ENCODE measurements at places on chromosomes 3 and 15. TPM values are rescaled to one million over a fixed set of nuclear protein-coding genes. Genes with fewer than 3 reads are reported as not detected.

- no peak for DNase-seq
Measured at GRCh38 chr3:36561601-36562000, 181.3 kb downstream of the STAC start.

Gene GPX1
- 80.3 TPM for total RNA-seq

DNA sequence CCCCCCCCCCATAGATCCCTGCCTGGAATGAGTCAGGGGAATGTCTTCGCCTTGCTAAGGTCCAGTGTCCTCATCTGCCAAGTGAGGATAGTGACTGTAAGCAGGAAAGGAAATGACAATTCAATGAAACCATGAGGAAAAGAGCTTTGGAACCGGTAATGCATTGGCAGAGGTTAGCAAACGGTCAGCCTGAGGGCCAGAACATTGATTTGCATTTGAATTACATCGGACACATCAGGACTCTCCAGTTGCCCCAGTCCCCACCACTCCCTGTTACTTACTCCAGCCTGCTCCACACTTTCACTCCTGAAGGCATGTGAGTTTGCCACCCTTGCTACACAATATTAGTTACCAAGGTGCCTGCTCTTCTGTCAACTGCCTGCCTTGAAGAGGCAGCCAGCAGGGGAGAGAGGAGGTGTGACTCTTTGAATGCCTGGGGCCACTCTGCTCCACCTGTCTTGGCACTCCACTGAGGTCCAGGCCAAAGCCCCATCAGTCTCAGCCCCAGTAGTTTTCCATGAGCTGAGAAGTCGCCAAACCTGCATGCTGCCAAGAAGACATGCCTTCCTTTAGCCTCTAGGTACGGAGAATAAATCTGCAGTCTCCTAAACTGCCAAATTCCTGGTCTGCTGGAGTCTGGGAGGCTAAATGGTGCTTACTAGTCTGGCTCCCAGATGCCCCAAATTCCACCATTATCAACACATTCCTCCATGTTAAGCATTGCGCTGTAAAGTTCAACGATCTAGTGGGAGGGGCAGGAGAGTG, 191.7 kb upstream of the TLE3 start:
- no peak for DNase-seq

GRCh38 chr3:120033596-120033995, 60.7 kb downstream of the GSK3B start:
- no peak for DNase-seq

Gene SLC12A1
- total RNA-seq, result 1.6 TPM

DNA sequence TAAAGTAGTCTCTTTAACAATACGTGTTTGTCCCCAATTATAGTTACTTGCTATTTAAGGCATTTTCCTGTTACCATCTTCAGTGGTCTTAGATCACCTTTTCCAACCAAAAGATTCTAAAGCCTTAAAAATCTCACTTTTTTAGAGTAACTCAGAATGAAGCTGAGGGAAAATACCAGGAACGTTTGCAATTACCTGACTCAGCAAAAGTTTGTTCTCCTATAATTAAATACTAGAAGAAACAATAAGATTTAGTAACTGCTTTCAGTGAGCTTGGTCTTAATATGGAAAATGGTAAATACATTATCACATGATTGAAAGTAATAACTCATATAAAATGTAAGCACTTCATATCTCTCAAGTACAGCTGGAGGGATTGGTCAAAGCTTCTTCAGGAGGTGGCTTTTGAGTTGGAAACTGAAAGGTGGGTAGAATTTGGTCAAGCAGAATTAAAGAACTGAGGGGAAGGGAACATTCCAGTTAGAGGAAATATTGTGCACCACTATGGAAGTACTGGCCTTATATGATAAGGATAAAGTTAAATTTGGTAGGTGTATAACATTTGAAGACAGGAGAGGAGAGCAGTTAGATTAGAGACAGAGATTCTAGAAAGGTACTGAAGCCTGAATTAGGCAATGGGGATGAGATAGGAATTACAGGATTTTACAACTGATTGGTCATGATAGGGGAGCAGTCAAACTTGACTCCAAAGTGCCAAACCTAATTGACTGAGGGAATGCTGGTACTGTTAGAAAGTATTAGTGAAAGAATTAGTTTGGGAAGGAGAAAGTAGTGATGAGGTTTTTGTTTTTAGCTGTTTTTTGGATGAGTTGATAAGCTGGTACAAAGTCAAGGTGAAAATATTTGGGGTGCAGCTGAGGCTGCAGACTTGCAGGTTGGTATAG, 21.9 kb downstream of the TSC22D2 start:
- DNase-seq, result no peak

Gene SLC28A2
- not detected for total RNA-seq

GRCh38 chr15:74377831-74378766, 10.7 kb upstream of the CYP11A1 start:
- DNase-seq, result no peak

GRCh38 chr3:49470714-49471420, 800 bp downstream of the DAG1 start:
- no peak for DNase-seq

DNA sequence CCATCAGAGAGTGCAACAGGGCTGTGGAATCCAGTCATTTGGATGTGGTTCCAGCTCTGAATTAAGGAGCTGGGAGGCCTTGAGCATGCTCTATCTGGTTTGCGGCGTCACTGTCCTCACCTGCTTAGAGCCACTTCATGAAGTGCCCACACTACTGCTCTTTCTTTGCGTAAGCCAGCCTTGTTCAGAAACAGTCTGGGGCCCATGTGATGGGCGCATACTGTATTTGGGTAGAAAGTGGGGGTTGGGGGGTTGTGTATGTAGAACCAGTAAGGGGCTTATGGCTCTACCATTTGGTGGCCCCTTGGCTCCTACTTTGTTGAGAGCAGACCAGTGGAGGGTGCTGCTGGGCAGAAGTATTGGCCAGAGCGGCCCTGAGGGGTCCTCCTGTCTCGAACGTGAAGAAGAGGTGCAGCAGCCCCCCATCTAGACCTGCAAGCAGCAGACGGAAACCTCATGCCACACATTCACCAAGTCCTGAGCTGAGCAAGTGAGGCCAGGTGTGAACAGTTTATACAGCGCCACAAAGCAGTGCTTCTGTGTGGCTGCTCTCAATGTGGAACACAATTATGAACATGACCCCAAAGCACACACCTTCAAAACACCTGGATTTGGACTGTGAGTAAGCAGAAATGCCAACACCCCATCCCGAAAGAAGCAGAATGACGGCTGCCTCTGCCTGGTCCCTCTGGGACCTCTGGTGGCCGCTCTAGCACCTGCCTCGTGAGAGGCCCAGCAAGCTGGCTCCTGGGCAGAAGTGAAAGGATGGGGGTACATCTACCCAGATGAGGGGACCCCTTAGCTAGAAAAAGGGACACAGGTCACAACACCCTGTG, 26.6 kb downstream of the SRPRB start:
- no peak for DNase-seq

GRCh38 chr3:136193278-136194054, 2.7 kb downstream of the MSL2 start:
- no peak for DNase-seq

Gene DLEC1
- total RNA-seq, result 0.41 TPM

DNA sequence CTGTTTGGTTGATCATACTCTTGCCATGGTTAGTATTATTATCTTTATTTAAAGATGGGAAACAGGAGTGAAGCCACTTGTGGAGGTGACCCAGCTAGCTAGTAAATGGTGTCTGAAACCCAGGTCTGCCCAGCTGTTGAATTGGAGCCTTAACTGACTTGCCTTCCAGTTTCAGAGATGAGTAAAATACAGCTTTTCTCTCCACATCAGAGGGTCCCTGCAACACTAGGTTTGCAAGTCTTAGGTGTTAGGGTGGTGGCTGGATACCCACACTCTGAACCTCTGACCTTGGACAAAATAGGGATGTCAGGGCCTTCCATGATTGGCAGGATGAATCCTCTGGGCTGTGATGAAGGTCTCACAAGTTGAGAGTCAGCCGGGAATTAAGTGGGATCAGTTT, 4.1 kb downstream of the FLNB start:
- DNase-seq, result no peak

DNA sequence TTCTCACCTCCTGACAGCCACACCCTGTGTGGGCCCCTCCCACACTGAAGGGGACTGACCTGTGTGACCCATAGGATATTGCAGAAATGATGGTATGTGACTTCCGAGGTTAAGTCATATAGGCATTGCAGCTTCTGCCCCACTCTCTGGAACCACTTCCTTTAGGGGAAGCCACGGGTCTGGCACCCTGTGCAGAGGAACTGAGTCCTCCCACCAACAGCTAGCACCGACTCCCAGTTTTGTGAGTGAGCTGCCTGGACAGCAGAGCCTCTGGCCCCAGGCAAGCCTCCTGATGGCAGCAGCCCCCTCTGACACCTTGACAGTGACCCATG, 24.6 kb upstream of the SLC6A6 start:
- no peak for DNase-seq

Gene SCG5
- 136 TPM for total RNA-seq

Gene CCDC80
- 2.9 TPM for total RNA-seq

DNA sequence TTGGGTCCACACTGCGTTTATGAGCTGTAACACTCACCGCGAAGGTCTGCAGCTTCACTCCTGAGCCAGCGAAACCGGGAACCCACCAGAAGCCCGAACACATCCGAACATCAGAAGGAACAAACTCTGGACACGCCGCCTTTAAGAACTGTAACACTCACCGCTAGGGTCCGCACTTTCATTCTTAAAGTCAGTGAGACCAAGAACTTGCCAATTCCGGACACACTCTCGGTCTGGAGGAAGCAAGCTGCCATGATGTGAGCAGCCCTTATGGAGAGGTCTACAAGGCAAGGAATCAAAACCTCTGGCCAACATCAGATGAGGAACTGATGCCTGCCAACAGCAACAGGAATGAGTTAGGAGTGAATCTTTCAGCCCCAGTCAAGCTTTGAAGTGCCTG, 62.9 kb downstream of the SLC28A2 start:
- DNase-seq, result no peak

- no peak for DNase-seq
Measured at GRCh38 chr15:29986946-29987345, 95.8 kb upstream of the GOLGA8J start.

DNA sequence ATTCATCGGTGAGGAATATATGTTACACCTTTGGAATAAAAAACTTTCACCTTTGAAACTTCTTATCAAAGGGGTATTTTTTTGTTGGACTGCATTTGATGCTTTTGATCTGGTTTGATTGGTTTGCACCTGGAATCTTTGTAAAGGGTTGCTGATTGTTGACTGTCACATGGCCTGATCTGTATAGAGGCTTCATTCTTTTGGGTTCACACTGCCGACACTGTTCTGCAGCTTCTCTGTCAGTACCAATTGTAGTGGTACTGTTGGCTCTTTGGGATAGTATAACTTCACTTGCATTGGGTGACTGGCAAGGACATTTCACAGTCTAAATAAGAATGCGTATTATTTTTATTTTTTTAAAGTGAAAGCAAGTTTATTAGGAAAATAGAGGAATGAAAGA, 155.7 kb downstream of the DOCK3 start:
- DNase-seq, result no peak

Gene GP5
- total RNA-seq, result not detected

DNA sequence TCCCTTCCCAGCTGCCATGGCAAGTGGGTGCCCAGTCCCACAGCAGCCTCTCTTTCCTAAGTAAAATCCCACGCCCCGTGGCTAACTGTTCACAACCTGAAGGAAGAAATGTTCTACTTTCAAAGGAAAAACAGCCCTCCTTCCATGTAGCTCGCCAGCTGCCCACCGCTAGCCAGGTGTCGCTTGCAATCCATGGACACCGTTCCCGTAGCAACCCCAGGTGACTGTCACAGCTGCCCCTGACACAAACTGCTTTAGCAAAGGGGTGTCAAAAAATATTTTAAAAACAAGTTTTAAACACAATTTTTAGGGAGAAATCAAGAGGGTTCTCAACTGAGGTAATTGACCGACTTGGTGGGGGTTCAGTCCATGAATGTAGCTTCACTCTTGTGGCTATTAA, 21.0 kb upstream of the CGNL1 start:
- no peak for DNase-seq

Gene GJD2
- total RNA-seq, result 6.5 TPM

Gene PAQR9
- 2.4 TPM for total RNA-seq

DNA sequence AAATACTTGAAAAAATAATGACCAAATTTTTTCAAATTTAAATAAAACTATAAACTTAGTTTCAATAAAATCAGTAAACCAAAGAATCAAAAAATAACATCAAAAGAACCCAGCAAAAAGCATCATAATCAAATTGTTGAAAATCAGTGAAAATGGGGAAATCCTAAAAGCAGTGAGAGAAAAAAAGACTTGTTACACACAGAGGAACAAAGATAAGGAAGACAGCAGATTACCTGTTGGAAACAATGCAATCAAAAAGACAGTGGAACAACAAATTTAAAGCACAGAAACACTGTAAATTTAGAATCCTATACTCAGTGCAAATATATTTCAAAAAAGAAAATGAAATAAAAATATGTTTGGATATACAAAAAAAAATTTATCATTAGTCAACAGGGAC, 156.2 kb upstream of the LMCD1 start:
- no peak for DNase-seq

DNA sequence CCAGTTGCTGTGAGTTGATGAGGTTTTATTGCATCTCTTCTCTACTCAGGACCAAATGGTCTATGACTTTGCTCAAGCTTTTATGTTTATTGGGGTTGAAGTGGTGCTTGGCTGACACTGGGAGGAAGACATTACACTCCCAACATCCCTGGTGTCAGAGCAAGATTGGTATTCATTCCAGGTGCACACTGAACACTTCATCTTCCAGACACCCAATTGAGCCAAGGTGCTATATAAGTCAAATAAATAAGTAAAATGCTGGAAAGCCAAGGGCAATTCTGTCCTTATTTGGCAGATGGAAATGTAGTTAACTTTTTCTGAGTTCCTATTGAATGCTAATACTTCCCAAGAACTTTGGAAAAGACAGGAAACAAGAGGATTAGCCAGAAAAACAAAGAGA, 53.2 kb upstream of the CDV3 start:
- no peak for DNase-seq

DNA sequence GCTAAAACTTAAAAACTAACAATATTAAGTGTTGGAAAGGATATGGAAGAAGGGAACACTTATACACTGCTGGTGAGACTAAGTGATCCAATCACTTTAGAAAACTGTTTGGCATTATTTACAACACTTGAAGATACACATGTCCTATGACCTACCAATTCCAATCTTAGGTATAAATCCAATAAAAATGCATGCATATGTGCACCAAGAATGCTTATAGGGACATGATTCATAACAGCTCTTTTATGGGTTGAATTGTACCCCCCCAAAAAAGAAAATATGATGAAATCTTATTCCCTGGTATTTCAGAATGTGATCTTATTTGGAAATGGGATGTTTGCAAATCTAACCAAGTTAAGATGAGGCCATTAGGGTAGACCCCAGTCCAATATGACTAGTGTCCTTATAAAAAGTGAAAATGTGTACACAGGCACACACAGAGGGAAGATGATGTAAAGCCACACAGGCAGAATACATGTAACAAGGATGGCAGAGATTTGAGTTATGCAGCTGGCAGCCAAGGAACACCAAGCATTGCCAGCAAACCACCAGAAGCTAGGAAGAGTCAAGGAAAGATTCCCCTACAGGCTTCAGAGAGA, 15.3 kb downstream of the CCR8 start:
- DNase-seq, result no peak

GRCh38 chr3:127053979-127054378, 71.1 kb downstream of the PLXNA1 start:
- no peak for DNase-seq

Gene SCN11A
- total RNA-seq, result under 0.01 TPM

Measured in frontal cortex (tissue), 4 donors.